ENCODE measurements at places on chromosomes 13 and 19.

DNA sequence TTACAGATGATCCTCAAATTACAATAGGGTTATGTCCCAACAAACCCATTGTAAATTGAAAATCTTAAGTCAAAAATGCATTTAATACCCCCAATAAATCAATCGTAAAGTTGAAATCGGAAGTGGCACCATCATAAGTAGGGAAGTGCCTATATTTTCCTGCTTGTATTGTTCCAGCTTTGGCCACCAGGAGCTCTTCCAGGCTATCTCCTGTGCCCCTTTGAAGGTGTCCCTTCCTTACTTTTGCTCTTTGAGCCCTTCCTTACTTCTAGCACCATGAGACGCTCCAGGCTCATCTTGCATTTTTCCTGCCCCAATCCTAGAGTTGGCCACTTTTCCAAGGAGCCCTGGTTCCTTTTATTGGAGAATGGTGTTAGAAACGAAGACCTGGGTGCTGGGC, 163.0 kb upstream of the TSC22D1 start:
- no peak for DNase-seq

- no peak for DNase-seq
These were observed 52.9 kb downstream of the MBNL2 start for GRCh38 chr13:97274829-97275649.

GRCh38 chr13:54758795-54759194, 1730.2 kb downstream of the OLFM4 start:
- DNase-seq: no peak

GRCh38 chr13:95253033-95253432, 48.2 kb downstream of the ABCC4 start:
- DNase-seq: no peak

- no peak for DNase-seq
These were observed 89.5 kb upstream of the SPATA13 start for GRCh38 chr13:24071016-24071415.

- DNase-seq: no peak
These were observed 19.1 kb downstream of the GPR183 start for GRCh38 chr13:99288089-99288488.

DNA sequence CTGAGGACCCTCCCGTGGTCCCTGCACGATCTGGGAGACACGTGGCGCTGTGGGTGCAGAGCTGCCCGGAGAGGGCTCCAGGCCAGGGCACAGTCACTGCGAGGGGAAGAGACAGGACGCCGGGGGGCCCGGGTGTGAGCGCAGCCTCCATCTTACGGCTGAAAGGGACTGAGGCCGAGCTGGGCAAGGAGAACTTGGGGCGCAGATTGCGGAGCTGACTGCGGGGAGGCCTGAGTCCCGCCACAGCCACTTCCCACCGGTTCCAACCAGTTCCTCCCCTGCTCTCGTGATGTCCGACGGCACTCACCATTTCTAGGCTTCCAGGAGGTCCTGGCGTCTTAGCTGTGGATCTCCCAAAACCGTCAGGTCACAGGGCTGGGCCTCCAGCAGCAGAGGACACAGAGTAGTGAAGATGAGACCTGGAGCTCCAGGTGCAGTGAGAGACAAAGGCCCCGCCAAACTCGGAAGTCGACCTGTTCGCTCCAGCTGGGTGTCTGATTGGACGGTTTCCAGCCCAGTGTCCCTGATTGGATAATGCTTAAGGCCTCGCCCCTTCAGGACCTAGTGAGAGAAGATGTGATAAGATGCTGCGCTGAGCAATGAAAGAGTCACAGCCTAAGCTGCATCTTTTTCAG, 4.8 kb upstream of the ZNF253 start:
- DNase-seq: no peak

- no peak for DNase-seq
These were observed 2.6 kb upstream of the CACNG7 start for GRCh38 chr19:53906211-53907192.

GRCh38 chr19:30376826-30377425, 4.7 kb downstream of the ZNF536 start:
- no peak for DNase-seq

DNA sequence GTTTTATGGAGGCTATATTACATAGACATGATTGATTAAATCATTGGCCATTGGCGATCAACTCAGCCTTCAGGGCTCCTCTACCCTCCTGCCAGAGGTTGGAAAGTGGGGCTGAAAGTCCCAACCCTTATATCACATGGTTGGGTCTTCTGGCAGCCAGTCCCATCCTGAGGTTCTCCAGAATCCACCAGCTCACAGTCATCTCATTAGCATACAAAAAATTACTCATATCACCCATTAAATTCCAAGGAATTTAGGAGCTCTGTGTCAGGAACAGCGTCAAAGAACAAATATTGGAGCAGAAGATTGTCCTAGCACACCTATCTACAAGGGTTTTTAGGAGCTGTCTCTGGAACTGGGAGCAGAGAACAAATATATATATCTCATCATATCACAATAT, 39.4 kb upstream of the FARP1 start:
- no peak for DNase-seq

DNA sequence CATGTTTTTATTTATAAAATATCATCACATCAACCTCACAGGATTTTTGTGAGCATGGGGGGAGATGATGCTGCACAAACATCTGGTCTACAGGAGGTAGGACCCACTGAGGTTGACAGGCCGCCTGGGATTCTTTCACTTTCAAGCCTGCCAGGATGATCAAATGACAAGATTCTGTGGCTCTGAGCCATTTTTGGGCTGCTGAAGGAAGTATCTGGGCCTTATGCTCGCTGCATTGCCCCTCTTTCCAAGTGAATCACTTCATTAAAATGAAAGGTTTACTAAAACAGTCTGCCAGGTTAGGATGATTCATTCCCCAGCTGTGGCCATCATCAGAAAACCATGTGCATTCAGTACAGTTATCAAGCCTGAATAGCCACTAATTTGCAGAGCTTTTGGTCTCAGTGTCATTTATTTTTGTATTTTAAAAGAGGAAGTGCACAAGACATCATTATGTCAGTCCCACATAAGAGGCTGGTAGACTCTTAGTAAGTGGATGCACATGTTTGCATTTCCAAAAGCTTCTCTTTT, 34.4 kb downstream of the STARD13 start:
- DNase-seq: no peak

GRCh38 chr13:114079601-114080536, 52.6 kb downstream of the RASA3 start:
- DNase-seq: no peak

DNA sequence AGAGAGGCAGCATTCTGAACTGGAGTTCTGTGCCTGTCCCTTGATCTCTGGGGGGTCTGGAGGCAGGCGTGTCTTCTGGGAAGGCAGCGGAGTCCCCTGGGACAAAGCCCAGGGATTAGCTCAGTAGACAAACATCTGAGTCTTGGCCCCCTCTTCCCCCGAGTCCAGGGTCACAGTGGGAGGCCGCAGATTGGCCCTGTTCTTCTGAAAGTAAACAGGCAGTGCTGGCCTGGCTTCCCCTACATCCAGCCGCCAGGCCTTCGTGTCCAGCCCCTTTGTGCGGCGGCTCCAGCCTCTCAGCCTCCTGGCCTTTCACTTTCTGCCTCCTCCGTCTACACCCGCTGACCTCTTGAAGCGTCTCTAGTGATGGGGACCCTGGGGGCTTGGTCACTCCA, 989 bp downstream of the NFILZ start:
- DNase-seq: no peak

- no peak for DNase-seq
These were observed 754 bp downstream of the DNAJB1 start for GRCh38 chr19:14517446-14517839.

- no peak for DNase-seq
These were observed at the start of gene RASAL3 for GRCh38 chr19:15464394-15465385. Gene RASAL3, minus strand, starts transcription at chr19:15464544. Its CDS starts 186 bp downstream, at chr19:15464358.

GRCh38 chr13:70849222-70849621, 741.0 kb upstream of the KLHL1 start:
- DNase-seq: no peak

DNA sequence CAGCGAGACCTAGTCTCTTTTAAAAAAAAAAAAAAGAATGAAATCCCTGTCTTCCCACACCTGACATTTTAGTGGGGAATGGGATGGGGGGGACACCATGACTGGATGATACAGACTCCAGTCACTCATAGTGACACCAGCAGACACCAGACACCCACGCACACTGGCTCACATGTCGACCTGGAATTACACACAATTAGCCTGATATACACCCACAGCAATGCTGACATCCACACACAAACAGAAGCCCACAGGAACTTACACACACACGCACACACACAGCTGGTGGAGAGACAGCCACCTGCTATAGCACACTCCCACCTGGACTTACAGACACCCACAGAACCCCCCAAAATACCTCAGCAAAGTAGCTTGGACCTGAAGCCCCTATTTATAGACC, 8.3 kb upstream of the NANOS3 start:
- no peak for DNase-seq

GRCh38 chr13:103730407-103730806, 664.2 kb upstream of the SLC10A2 start:
- DNase-seq: no peak

DNA sequence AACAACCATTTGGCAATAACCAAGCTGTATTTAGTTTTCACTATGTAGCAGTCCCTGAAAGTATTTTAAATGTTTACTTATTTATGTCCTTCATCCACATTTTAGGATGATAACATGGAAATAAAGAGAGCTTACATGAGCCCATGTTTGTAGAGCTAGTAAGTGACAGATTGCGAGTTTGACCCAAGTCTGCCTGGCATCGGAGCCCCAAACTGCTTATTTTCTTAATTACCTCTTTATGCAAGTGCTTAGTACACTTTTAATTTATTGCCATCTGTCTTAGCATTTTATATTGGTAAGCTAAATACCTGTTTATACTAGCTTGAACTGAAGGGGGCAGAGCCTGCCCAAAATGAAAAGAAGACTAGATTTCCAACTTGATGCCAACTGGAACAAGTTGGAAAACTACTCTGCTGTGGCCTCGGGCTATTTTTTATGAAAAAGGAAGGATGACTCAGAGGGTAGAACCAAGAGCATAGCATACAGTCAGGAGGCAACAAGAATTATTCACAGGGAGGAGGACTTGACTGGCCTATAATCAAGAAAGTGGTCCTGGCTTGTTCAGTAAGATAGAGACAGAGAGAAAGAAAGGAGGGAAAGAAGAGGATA, 150.2 kb downstream of the NDFIP2 start:
- DNase-seq: no peak

- DNase-seq: no peak
These were observed 915.9 kb downstream of the PCDH17 start for GRCh38 chr13:58547419-58547818.

DNA sequence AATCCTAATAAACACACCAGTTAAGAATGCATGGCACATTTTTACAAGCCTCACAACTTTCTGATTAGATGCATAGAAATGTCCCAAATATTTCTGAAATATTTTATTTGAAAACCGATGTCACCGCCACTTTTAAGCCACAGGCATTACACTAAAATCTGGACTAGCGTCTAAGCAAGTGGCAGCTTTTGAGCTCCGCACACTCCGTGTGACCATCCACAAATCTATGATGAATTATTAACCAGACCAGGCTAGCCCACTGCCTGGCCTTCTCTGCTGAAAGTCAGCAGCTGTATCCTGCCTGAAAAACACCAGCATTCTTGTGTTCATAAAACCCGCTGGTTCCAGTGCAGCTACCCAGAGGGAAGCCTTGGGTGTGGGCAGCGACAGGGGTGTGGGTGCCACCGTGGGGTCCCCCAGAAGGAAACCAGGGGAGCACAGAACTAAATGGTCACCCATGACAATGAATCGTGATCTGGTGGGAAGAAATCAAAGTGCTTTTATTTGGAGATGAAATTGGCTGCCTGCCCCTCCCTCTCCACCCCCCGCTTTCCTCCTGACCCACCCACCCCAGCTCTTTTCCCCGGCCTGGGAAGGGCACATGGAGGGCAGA, 13.8 kb downstream of the RASA3 start:
- no peak for DNase-seq

DNA sequence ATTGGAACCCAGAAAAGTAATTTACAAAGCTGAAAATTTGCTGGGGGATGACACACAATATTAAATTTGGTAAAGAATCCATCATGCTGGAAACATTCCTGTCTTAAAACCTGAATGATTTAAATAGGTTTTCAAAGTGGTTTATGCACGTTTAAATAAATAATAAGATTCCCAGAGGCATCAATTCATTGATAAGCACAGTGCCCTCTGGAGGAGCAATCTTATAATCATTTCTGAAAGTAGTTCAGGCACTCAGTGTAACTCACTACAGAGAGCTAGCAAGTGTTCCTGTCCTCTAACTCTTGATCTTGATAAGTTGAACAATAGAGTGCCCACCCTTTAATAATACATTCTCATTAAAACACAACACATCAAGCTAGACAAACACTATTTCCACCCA, 43.5 kb upstream of the SHISA2 start:
- DNase-seq: no peak

DNA sequence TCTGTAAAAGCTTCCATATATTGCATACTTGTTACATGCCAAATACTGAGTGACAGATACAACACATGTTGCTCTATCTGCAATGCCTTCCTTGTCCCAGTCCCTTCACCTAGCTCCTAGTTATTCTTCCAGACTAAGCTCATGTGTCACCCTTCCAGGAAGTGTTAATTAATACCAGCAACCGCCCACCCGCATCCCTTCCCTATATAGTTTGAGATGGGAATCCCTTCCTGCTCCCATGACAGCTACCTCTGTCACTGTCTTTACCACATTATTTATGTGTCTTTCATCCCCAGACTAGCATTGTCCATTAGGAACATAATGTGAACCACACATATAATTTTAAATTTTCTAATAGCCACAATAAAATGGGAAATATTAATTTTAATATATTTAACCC, 49.5 kb upstream of the FRY start:
- DNase-seq: no peak

DNA sequence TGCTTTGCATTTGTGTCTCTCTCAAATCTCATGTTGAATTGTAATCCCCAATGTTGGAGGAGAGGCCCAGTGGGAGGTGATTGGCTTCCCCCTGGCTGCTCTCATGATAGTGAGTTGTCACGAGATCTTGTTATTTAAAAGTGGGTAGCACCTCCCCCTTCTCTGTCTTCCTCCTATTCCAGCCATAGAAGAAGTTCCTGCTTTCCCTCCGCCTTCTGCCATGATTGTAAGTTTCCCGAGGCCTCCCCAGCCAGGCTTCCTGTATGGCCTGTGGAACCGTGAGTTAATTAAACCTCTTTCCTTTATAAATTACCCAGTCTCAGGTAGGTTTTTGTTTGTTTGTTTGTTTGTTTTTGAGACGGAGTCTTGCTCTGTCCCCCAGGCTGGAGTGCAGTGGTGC, 3.8 kb downstream of the LILRA4 start:
- DNase-seq: no peak

Measured in NCI-H345 (cell line).